CD4-positive, alpha-beta T cell treated with Interleukin-1 beta for 1 hour (primary cell): ENCODE measurements at places on chromosomes 1 and 21.
A peak's percentile ranks its signal among the peaks of the same experiment; 100 is the strongest.

DNA sequence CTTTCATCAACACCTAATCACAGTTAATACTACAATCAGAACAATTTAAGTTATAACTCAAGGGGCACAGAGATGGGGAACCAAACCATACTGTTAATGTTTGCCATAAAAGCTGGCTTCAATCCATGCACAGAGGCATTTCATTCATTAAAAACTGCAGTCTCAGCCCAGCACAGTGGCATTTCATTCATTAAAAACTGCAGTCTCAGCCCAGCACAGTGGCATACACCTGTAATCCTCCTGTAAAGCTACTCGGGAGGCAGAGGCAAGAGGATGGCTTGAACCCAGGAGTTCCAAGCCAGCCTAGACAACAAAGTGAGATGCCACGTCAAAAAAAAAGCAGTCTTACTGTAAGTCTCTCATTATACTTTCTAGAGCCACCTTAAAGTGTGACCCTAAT is 29.2 kb downstream of the ARID4B start:
- DNase-seq = no peak

GRCh38 chr1:64268653-64269557 is 65.5 kb downstream of the UBE2U start:
- DNase-seq = peak; percentile 53

DNA sequence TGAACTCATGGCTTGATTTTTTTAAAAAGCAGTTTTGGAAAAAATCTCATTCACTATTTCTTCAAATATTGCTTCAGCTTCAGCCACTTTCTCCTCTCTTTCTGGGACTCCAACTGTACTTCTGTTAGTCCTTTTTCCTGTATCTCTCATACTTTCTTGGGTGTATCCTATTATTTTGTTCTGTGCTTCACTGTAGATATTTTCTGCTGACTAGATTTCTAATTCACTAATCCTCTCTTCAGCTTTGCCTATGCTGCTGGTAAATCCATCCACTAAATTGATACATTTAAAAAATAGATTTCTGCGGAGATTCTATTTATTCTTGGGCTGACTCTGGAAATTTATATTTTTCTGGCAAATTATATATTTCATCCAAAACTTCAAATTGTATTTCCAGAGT is 4.9 kb upstream of the KCNE2 start:
- no peak for DNase-seq

DNA sequence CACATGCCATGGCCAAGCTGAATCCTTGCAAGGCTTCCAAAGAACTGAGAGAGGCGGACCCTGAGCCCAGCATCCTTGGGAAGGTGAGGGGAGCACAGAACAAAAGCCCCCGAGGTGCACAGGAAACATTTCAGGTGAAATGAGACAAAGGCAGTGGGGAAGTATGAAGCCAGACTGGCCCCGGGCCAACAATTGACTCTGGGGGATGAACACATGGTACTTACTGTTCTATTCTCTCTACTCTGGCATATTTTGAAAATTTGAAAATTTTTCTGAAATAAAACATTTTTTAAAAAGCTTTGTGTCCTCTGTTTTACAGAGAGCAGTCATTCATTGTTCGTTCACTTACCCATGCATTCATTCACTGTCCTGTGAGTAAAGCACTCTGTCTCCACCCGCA is 77.7 kb downstream of the GRIK3 start:
- no peak for DNase-seq

DNA sequence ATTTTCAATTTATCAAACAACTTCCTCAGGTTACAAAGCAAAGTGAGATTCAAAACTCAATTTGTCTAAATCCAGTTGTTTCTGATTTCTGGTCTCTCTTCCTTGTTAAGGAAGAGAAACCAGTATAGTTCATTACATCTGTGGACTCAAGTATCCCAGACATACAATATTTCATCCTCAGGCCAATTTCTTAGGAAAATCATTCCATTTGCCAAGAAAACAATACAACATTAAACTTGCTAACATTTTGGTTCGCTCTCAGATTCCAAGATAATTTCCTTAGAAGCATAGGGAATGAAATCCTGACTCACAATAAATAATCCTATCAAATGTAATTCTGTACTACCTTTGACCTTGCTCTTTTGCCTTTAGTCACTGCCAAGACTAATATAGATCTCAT is 11.2 kb upstream of the TTLL7 start:
- no peak for DNase-seq

DNA sequence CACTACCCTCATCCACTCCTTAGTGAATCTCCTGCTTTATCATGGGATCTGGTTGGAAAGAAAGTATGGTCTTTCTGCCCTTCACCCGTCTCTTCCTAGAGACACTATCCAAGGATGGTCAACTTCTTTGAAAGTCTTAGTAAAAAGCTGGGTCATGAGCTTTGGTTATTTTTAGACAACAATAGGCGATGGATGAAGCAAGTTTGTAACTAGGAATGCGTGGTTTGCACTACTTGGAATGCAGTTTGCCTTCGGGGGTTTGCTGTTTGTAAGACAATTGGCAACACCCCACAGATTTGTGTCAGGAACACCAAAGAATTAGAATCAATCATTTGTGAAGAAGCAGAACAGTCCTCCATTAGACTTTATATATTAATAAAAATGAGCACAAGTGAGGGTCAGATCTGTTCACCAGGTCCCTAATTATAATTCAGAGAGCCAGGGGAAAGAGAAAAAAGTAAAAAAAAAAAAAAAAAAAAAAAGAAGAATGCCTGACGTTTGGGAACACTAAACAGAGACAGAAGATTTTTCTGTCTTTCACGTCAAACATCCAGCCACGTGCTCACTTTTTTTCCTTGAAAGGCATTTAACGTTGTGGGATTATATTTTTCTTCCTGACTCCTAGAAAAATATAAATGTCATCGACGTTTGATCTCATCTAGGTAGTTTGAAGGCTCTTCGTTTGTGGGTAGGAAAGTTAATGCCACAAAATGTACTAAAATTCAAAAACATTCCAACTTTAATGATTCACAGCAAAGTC is 60.7 kb upstream of the BTG3 start:
- no peak for DNase-seq

- DNase-seq = no peak
These were observed 1.7 kb downstream of the PDXK start for GRCh38 chr21:43720539-43721166.

DNA sequence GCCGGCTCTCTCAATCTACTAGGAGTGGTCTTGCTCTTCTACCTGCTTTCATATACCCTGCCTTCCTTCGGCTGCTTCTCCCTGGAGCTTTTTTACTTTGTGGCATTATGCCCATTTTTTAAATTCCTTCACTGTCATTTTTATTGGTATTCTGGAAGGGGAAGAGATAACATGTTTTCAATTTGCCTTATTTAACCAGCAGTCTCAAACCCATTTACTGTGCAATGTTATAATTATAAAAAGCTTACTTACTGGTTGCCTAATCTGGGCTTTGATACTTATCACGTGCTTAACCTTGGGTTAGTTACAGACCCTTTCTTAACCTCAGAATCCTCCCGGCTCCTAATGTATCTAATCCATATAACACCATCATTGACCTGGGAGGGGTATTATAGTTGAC is 128.1 kb downstream of the SIPA1L2 start:
- no peak for DNase-seq

- no peak for DNase-seq
These were observed 1760.3 kb downstream of the NCAM2 start for GRCh38 chr21:22758478-22758877.

DNA sequence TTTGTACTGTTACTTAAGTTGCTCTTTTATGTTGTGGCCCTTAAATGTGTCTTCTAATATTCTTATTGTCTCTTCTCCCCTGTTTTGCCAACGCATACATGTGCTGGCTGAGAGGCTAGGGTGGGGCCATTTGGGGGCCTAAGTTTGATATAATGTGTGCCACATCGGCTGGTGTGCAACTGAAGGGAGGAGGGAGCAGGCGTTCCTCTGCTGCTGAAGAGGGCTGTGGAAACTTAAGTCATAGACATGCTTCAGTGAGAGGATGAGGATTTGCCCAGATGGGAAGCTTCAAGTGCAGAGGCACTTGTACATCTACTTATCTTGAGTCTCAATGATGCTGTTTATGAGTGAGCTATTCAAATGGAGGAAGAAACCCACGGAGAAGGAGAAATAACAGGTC is 630.6 kb downstream of the LMO4 start:
- DNase-seq = no peak

DNA sequence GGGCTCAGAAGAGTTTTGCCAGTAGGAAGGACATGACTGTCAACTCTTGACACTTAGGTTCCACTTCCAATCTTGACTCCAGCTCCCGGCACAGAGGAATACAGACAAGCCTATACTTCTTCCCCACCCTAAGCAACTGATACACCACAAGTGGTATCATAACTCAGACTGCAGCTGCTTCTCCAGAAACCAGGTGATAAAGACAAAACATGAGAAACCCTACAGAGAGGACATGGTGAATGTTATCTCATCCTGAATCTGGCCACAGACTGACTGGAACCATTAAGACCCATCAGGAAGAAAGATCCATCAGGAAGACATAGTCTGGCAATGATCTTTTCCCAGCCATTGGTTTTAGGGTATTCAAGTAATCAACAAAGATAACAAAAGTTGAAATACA is 13.8 kb downstream of the PAXBP1 start:
- DNase-seq = no peak

DNA sequence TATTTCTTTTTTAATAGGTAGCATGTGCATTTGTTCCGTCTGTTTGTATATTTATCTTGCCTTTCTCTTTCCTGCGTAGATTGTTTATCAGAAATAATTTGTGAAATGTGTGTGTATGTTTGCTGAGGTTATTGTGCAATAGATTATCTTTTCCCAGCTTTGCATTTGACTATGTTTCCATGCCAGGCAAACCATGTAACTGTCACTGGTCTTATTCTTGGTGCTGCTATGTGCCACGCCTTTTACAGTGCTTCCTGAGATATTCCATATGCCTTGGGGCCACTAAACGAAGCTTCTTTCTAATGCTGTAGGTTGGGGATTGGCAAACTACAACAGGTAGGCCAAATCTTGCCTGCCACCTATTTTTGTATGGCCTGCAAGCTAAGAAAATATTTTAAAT is 598.8 kb downstream of the PLPP3 start:
- no peak for DNase-seq

DNA sequence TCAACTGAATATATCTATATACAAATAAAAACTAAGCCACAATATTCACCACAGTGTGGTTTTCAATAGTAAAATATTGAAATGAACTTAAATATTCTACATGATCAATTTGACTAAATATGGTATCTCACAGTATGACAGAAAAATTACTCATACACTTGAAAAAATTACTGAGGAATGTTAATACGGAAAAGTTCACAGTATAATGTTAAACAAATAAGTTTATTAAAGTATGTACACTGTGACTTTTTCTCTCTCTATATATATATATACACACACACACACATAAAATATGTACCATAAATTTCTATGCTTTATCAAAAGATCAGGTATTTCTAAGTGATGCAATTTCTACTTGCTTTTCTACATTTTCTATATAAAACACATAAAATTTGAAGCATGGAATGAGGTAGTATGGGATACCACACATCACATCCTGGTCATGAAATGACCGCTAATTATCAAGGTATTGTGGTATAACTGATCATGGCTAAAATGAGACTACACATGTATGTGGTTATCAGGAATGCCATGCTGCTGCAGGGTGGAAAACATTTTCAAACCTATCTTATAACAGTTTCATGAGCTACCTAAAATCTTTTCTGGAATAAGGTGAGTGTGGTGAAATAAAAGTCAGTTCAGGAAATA is 102.3 kb downstream of the CDC42BPA start:
- DNase-seq = no peak

DNA sequence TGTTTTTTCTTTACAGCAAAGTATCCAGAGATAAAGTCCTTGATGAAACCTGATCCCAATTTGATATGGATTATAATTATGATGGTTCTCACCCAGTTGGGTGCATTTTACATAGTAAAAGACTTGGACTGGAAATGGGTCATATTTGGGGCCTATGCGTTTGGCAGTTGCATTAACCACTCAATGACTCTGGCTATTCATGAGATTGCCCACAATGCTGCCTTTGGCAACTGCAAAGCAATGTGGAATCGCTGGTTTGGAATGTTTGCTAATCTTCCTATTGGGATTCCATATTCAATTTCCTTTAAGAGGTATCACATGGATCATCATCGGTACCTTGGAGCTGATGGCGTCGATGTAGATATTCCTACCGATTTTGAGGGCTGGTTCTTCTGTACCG is 6.5 kb downstream of the DEGS1 start:
- DNase-seq = no peak

GRCh38 chr1:170927955-170928840 is 7.1 kb upstream of the MROH9 start:
- DNase-seq = no peak

GRCh38 chr1:15153184-15153841 is at the start of gene TMEM51:
Gene TMEM51, plus strand, starts transcription at chr1:15153747. Its CDS starts 61,341 bp downstream, at chr1:15215088.
- no peak for DNase-seq

DNA sequence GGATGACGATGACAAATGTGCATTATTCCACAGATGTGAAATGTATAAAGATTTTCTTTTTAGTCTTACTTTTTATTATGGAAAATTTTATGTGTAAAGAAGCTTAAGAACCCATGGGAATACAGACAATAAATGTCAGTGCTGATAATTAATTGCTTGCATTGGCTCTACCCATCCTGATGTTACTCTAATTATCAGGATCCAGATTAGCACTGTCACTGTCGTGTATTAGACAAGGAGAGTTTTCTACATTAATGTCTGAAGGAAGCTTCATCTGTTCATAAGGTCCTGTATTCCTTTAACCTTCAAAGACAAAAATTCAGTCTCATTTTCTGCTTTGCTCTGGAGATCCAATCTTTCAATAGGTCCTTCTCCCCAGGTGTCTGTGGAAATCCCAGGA is 259.1 kb upstream of the ADAMTS5 start:
- no peak for DNase-seq

DNA sequence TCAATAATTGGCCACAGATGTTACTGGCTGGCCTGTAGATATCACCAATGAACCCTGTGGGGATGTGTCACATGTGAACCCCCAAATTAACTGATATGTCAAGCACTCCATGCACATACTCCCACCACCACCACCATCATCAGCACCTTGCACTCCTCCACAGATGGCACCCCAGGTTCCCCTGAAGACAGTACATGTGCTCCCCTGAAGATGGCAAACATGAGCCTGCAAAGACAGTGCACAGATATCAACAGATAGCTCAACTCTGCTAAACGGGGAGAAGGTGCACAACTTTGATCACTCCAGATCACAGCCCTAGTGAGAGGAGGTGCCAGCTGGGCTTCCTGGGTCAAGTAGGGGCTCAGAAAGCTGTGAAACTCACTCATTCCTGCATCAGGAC is 74.4 kb downstream of the CLCA4 start:
- DNase-seq = no peak

DNA sequence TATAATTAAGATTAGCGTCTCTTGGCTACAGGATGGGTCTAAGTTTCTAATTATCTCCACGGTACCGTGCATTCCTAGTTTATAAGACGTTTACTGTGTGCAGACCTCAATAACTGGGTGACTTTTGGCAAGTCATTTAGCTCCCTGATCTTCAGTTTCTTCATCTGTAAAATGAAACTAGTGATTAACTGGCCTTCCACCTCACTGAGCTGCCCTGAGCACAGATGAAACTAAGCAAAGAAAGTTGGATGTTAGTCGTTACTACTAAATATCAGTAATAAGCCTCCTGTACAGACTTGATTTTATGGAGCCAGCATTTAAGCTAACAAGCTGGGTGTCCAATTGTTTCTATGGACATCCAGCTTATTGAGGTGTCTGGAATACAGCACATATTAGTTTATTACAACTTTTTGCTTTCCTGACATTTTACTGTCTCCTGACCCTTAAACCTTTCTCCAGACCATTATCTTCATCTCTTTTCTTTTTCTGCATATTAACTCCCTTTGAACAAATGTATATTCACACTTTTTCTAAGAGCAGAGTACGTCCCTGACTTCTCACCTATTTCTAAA is 1.1 kb downstream of the CR2 start:
- no peak for DNase-seq

GRCh38 chr1:116111524-116112021 is 374 bp downstream of the MAB21L3 start:
- no peak for DNase-seq
